ENCODE measurements at places on chromosomes 13 and 19.

- no peak for DNase-seq
Measured at GRCh38 chr13:107457686-107458085, 757.6 kb downstream of the LIG4 start.

- no peak for DNase-seq
Measured at GRCh38 chr19:39602224-39602623, at the start of gene LGALS13. Gene LGALS13 (plus strand): TSS chr19:39602524. CDS start chr19:39602569, 45 bp downstream.

- DNase-seq, result no peak
Measured at GRCh38 chr13:79385694-79386093, 20.4 kb downstream of the RBM26 start.

GRCh38 chr19:12665281-12665573 lies 1.3 kb downstream of the MAN2B1 start:
- no peak for DNase-seq

DNA sequence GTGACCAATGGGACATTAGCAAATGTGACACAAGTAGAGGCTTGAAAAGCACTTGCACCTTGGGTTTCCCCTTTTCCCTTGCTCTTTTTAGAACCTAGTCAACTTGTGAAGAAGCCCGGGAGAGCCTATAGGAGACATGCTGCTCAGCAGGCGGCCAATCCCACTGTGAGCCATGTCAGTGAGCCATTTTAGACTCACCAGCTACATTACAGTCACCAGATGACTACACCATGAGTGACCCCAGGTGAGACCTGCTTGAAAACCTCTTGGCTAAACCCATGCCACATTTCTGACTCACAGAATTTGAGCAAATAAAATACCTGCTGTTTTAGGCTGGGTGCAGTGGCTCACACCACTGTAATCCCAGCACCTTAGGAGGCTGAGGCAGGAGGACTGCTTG lies 317.5 kb downstream of the KLF12 start:
- no peak for DNase-seq

DNA sequence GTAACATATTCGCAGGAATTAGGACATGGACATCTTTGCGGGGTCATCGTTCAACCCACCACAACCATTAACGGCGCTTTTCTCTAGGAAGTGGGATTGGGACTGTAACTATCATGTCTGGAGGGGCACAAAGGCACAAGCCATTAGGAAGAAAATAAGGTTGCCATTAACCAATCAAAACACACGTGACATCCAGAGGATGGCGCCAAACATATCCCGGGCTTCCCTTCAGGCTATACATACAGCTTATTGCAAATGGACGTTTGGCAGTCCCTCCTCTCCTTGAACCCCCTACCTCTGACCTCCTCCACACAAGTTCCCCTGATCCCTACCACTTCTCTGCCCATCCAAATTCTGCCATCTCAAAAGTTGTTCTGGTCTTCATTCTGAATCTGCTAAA lies 26.6 kb upstream of the GSX1 start:
- no peak for DNase-seq
